ENCODE measurements at places on chromosomes 13 and 19. TPM values are rescaled to one million over a fixed set of nuclear protein-coding genes. Genes with fewer than 3 reads are reported as not detected.

DNA sequence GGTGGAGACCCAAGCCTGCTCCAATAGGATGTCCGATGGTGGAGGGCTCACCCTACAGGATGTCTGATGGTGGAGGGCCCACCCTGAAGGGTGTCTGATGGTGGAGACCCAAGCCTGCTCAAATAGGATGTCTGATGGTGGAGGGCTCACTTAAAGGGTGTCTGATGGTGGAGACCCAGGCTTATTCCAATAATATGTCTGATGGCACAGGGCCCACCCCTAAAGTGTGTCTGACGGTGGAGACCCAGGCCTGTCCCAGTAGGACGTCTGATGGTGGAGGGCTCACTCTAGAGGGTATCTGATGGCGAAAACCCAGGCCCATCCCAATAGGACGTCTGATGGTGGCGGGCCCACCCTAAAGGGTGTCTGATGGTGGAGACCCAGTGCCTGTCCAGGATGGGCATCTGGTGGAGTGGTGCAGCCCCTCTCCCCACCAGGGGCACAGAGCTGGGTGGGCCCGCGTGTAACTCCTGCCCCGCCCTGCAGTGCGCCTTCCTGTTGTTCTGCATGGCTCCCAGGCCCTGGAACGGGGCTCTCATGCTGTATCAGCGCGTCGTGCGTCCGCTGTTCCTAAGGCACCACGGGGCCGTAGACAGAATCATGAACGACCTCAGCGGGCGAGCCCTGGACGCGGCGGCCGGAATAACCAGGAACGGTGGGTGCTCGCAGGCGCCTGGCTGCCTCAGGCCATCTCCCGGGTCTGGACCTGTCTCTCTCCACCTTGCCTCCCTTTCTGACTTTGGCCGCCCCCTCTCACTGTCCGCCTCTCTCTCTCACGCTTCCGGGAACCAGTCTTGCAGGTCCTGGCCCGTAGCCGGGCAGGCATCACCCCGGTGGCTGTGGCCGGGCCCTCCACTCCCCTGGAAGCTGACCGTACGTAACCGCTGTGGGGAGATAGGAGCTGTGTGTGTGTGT lies 5.1 kb downstream of the REEP6 start:
- DNase-seq: no peak

GRCh38 chr13:100542826-100543156 lies 45.8 kb downstream of the GGACT start:
- DNase-seq: no peak

Gene SEMA6B
- 15.7 TPM for total RNA-seq

Gene PRR36
- total RNA-seq: 0.15 TPM

Gene NEK3
- 5.1 TPM for total RNA-seq
